Stimulated activated CD8-positive, alpha-beta memory T cell treated with anti-CD3 and anti-CD28 coated beads, Interleukin-4, amount 100 ng/mL, for 1 hour (primary cell): ENCODE measurements at places on chromosomes 1 and 21.

- no peak for DNase-seq
These were observed 115.8 kb upstream of the ZRANB2 start for GRCh38 chr1:71196685-71197084.

- no peak for DNase-seq
These were observed 18.4 kb downstream of the RIT1 start for GRCh38 chr1:155892796-155893195.

GRCh38 chr1:205236526-205236925 is 8.8 kb downstream of the TMCC2 start:
- no peak for DNase-seq

- DNase-seq = no peak
These were observed 47.3 kb upstream of the SSBP3 start for GRCh38 chr1:54453509-54453908.
